ENCODE measurements at places on chromosomes 3 and 15.

DNA sequence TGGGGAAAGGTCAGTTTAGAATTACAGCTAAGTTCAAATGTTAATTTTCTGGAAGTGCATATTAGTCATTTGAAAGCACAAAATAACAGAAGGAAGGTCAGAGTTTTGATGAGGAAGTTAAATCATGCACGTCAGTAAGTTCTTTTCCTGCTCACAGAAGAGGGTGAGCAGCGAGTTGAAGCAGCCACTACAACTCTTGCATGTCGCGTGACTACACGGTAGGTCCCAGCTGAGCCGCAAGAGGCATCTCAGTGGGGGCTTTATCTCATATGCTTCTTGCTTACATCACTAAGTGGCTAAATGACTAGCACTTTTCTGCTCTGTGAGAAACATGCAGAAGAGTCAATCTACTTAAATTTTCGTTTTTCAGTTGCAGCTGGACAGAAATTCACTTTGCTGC lies 21.3 kb upstream of the SEC62 start:
- no peak for DNase-seq

- DNase-seq = peak; percentile 25
Measured at GRCh38 chr3:24191801-24192403, 246.8 kb downstream of the NR1D2 start.

DNA sequence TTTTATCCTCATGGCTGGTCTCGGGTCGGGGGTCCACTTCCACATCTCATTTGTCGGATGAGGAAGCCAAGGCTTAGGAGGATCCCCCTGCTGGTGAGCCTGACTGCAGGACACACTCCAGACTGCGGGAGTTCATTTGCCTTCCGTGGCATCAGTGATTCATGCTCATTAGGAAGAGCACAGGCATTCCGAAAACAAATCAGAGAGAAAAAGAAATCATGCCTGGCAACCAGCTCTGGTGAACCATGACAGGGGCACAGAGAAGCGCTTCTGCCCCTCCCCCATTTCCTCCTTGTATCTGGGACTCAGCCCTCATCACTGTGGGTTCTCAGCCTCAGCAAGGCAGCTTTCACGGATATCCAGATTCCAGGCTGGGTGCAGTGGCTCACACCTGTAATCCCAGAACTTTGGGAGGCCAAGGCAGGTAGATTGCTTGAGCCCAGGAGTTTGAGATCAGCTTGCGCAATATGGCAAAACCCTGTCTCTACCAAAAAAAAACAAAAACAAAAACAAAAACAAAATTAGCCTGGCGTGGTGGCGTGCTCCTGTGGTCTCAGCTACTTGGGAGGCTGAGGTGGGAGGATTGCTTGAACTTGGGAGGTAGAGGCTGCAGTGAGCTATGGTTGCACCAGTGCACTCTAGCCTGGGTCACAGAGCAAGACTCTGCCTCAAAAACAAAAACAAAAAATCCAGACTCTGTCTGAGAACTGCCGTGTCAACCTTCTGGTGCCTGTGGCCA lies 28.4 kb downstream of the IRAK2 start:
- DNase-seq = no peak

DNA sequence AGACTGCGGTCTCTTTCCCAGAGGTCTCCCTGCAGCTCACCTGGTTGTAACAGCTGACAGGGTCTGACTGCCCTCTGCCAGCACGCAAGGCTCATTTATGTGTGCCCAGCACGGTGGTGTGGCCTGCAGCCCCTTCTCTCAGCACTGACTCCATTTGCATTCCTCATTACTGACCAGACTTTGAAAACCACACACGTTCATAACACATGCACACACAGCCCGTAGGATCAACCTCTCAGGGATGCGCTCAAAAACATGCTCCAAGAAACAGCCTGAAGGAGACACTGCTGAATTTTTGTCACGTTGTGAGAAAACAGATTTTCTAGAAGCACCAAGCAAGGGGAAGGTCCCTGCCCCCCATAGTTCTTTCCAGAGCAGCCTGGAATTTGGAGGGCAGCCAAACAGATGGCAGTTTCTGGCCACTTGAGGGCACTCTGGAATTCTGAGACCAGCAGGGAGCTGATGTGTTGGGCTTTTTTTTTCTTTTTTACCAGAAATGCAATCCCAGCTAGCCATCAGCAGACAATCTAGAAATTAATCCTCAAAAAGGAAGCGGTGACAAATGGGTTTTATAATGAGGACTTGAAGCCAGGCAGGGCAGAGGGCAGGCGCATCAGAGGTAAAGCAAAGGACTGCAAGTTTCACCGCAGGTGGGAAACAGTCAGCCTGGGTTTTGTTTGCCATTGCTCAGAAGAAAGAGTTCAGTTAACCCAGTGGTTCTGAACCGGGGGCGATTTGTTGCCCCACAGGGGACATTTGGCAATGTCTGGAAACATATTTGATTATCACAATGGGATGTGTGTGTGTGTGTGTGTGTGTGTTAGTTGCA lies 170.5 kb upstream of the PROK2 start:
- peak; percentile 96 for DNase-seq

DNA sequence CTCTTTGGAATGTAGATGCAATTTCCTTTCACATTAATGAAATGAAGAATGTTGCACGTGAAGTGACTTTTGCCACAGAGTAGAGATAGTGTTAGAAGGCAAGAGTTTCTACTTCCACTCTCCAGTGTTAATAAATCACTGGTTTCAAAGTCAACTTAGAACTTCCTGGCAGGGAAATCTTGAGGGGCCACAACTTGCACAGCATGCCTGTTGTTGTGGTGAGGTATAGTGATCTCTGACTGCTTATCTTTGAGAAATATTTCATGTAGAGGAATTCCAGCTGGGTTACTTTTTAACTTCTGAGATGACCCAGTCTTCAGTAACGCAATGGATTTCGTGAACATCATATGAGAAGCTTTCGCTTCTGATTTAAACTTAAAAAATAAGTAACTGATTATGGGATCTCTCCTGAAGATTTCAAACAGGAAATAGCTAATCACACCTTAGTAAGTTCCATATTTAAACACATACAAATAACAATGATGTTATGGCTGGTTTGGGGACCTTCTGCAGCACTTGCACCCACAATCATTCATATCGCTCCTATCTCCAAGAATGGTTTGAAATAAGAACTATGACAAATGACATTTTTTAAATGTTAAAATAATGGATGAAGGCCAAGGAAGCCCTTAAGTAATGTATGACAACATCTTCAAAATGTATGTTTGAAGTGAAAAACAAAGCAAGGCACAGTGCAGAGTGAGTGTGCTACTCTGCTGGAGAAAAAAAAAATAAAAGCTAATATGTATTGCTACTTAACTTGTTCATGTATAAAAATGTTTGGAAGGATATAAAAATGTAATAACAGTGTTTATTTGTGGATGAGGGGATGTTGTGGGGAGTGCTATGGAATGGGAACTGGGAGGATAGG lies 726.5 kb upstream of the NECTIN3 start:
- DNase-seq = no peak

All from tongue (tissue), 3 donors.